G401 (cell line): ENCODE measurements at places on chromosomes 5 and 9. TPM values are rescaled to one million over a fixed set of nuclear protein-coding genes. Genes with fewer than 3 reads are reported as not detected.
A peak's percentile ranks its signal among the peaks of the same experiment; 100 is the strongest.

- peak; percentile 36 for DNase-seq
Observed at GRCh38 chr5:140220698-140221064, 45.7 kb downstream of the CYSTM1 start.

GRCh38 chr9:133782157-133783130 lies 44.3 kb upstream of the SARDH start:
- peak; percentile 75 for DNase-seq

DNA sequence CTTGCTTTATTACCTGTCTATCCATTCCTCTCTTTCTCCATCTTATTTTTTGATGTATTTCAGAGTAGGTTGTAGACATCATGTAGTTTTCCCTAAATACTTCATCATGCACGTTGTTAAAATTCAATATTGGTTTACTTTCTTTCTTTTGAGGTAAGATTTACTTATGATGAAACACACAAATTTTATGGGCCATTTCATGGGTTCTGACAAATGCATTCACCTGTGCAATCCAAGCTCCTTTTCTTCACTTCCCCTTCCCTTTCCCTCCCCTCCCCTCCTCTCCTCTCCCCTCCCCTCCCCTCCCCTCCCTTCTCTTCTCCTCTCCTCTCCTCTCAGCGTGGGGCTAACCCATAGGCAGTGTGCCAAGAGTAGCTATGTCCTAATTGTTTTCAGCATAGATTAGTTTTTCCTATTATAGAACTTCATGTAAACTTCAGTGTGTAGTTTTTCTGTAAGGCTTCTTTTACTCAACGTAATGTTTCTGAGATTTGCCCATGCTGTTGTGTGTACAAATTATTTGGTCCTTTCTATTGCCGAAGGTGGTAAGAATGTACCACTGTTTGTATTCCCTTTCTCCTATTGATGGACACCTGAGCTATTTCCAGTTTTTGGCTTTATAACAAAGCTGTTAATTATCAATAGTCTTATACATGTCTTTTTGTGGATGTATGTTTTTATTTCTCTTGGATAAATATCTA lies 92.9 kb upstream of the CLINT1 start:
- no peak for DNase-seq

DNA sequence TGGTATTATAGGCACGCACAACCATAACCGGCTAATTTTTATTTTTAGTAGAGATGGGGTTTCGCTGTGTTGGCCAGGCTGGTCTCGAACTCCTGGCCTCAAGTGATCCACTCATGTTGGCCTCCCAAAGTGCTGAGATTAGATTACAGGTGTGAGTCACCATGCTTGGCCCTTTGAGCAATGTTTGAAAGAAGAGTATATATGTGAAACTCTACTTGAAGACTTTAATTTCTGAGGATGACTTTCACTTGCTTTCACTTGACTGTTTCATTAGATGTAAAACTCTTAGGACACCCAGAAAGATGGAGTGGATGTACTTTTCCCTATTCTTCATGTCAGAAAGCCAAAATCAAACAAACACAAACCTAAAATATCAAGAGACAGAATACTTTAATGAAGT lies 43.8 kb upstream of the GAS1 start:
- DNase-seq: no peak

CDK9 gene
- total RNA-seq: 103 and 121 TPM in 2 replicates

SPATA31C1 gene
- total RNA-seq: not detected in 2 replicates
